Lower lobe of right lung (tissue), 2 donors: ENCODE measurements at places on chromosomes 2 and 18. TPM values are rescaled to one million over a fixed set of nuclear protein-coding genes. Genes with fewer than 3 reads are reported as not detected.

Gene ABCG5
- not detected for total RNA-seq

Gene HOXD4
- 0.97 TPM for total RNA-seq

DNA sequence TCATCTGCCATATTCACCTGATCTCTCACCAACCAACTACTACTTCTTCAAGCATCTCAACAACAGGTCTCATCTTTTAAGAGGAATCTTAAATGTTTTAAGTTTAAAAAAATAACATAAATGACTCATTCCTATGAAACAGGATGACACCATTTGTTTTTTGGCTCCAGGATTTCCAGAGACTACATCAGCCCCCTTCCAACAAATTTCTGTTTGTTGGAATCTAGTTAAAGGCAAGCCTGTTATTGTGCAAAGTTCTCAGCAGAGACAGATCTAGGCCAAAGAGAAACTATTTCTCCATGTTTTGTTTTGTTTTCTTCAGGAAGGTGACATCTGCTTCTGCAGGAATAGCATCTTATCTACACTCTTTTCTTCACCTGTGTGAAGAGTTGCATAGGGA is 204.8 kb upstream of the SH3BP4 start:
- DNase-seq = no peak

- DNase-seq = no peak
Observed at GRCh38 chr18:3952031-3952430, 502.1 kb downstream of the TGIF1 start.

DNA sequence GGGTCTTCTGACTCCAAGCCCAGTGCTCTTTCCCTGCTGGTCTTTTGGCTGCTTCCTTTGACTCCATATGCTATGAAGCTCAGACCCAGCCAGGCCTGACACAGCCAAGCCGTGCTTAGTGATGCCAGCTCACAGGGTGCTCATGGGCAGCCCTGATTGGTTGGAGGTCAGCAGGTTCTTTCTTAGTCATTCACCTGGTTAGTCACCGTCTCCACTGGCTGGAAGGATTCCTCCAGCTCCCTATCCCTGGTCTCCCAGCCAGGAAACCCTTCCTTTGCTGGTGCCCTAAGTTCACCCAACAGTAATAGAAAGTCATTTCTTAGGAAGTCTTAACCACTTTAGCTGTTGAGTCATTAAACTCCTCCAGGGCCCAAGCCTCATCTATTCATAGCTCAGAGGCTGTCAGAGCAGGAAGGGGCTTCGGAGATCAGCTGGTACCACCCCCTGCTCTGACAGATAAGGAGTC is 3.9 kb downstream of the KCNK3 start:
- no peak for DNase-seq

DNA sequence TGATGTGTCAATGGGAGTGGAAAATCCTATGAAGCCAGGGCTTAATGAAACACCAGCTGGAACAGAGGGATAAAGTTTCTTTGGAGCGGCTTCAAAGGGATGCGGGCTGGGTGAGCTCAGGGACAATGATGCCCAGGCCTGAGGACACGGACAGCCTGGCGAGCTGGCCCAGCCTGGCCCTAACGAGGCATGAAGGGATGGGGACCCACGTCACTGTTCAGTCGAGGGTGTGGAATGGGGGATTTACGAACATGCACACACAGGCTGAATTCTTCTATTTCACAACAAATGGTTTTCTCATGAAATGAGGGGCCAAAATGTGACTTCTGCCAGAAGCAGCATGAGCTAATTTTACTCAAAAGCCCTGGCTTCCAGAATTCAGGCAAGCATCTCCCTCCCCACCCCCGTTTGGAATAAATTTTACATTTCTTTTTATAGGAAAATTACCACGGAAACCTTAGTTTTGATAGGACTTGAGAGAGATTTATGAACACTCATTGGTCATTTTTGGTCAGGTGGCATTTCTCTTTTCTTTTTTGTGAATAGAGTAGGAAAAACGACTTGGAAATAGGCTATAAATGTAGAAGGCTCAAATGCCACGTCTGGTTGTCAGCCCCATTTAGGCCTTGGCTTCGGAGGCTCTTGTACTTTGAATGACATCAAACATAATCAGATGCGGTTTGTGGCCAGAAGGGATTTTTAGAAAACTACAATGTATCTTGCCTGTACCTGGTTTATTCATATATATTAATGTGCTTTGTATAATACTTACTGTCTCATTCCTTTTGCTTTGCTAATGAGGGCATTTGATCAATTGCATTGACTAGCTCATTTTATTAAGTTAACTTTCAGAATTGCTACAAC is 893.8 kb upstream of the CELF4 start:
- DNase-seq = no peak

DNA sequence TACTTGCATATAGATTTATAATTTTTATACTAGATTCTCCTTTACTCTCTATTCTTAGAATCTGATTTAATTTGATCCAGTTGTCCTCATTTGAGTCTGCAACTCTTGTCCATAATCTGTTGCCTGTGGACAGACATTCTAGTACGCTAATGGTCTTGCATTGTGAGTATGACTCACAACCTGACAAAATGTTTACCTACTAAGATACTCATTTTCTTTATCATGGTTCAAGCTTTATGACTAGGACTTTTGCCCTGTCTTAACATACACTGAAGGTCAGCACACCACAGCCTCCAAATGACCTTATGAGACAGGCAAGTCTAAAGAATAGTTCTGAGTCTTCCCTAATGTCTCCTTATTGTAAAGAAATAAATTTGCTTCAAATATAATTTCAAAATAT is 142.3 kb upstream of the CDH7 start:
- no peak for DNase-seq

- no peak for DNase-seq
Observed at GRCh38 chr2:38092196-38092902, 16.4 kb upstream of the CYP1B1 start.

DNA sequence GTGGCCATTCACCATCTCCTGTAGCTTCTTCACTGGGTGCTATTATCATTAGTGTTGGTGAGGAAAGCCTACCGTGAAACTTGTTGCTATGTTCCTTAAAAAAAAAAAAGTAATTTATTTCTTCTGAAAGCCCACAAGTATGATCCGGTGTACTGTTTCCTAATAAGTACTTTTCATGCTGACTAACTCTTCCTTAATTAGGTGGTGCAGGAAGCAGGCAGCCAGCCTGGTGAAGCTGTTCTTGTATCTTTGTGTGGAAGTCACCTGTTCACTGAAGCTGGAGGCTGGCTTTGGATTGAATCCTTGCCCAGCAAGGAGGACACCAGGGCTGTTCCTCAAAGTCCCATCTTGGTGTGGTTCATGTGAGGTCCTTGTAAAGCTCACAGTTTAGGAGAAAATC is 321.7 kb upstream of the THSD7B start:
- DNase-seq = no peak

GRCh38 chr2:19114754-19115231 is 243.6 kb downstream of the OSR1 start:
- DNase-seq = no peak

- no peak for DNase-seq
Observed at GRCh38 chr2:27627963-27628766, 647 bp downstream of the CCDC121 start.

DNA sequence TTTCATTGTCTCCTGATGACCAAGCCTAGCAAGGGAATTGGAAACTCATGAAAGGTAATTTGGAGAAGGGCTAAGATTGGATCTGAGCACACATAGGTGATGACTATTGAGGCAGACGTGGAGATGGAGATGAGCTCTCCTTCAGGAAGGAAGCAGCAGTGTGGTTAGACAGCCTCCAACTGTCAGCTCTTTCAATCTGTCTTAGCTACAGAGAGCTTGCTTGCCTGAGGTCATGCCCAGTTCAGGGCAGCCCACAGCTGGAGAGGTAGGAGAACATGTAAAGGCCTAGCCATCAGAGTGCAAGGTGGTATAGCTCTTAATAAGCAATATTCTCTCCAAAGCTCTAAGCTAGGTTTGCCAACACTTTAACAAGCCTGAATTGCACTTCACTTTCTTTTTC is 79.2 kb downstream of the THSD7B start:
- no peak for DNase-seq

- DNase-seq = no peak
Observed at GRCh38 chr2:181789827-181790448, 101.6 kb upstream of the ITPRID2 start.

Gene LRRTM1
- not detected for total RNA-seq

- DNase-seq = no peak
Observed at GRCh38 chr2:204669382-204669781, 124.1 kb downstream of the PARD3B start.

Gene IL1R1
- 152 TPM for total RNA-seq

Gene CRYGC
- not detected for total RNA-seq

Gene NPAS2
- total RNA-seq = 10.1 TPM

Gene PLEKHH2
- 42.0 TPM for total RNA-seq
